A549 treated with dexamethasone at 1 μM for 4 hours (cell line): ENCODE measurements at places on chromosomes 4 and X. TPM values are rescaled to one million over a fixed set of nuclear protein-coding genes. Genes with fewer than 3 reads are reported as not detected.

The ATP10D gene
- 2.0 to 3.7 TPM (median 2.6 TPM) in 5 replicates for total RNA-seq

The TCEAL2 gene
- not detected in 5 replicates for total RNA-seq

The GPR173 gene
- not detected in 5 replicates for total RNA-seq

The CTAG1A gene
- not detected in 5 replicates for total RNA-seq

The NOP14 gene
- 23.7 to 29.8 TPM (median 29.0 TPM) in 5 replicates for total RNA-seq

The RHOXF2B gene
- total RNA-seq = not detected in 5 replicates

The CLDN22 gene
- not detected in 5 replicates for total RNA-seq

The ADH1A gene
- not detected in 5 replicates for total RNA-seq

The KCTD8 gene
- total RNA-seq = not detected in 5 replicates

The TMEM255A gene
- total RNA-seq = 0.33 to 1.1 TPM (median 0.61 TPM) in 5 replicates

The SLITRK2 gene
- total RNA-seq = 0.01 to 0.02 TPM in 2 of 5 replicates, not detected in the others

The DCAF8L2 gene
- total RNA-seq = not detected in 5 replicates

The OPRPN gene
- total RNA-seq = not detected in 5 replicates

The PDGFC gene
- total RNA-seq = 2.5 to 3.4 TPM (median 3.2 TPM) in 5 replicates

The CXCL9 gene
- total RNA-seq = not detected in 5 replicates

The RHOXF2 gene
- total RNA-seq = not detected in 5 replicates

The GABRQ gene
- total RNA-seq = 0.18 to 0.22 TPM (median 0.19 TPM) in 5 replicates

The AMTN gene
- 0.12 to 0.18 TPM in 2 of 5 replicates, not detected in the others for total RNA-seq

The HSFX2 gene
- 0.08 to 0.38 TPM (median 0.19 TPM) in 3 of 5 replicates, not detected in the others for total RNA-seq

The CYSLTR1 gene
- not detected in 5 replicates for total RNA-seq

The ZMAT1 gene
- total RNA-seq = 0.01 to 0.02 TPM in 2 of 5 replicates, not detected in the others

The TDO2 gene
- total RNA-seq = 0.46 to 1.2 TPM (median 0.64 TPM) in 5 replicates
